ENCODE measurements at places on chromosomes 16 and 17.

GRCh38 chr16:72013389-72013788 is 4.8 kb downstream of the DHODH start:
- no peak for DNase-seq

DNA sequence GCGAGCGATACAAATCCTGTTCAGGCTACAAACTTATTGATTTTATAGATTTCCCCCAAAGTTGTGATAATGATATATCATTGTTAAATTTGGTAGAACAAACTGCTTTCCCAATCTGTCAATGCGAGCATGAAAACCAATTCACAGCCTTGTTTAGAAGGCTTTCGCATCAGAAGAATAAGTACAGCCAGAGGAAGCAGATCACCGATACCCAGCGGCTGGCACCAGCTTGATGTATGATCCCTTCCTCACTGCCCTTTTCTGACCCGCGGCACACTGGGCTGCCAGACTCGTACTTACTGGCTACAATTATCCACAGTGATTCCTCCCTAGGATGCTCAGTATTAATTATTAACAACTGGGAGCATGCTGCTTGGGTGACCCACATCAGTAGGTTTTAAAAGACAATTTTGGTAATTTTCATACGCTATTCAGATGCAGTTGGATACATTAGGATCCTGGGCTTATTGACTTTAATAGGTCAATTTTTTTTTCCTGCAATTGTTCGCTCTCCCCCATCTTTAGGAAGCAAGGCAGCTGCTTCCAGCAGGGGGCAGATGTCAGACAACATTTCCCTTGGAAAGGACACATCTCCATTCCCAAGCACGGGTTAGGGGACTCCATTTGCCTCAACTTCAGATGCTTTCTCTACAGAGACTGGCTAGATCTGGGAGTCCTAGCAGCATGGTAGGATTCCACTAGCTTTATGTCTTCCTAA is 582.7 kb upstream of the PSMD7 start:
- no peak for DNase-seq

- DNase-seq = peak; percentile 88
Observed at GRCh38 chr16:74896389-74897370, 88.2 kb downstream of the WDR59 start.

DNA sequence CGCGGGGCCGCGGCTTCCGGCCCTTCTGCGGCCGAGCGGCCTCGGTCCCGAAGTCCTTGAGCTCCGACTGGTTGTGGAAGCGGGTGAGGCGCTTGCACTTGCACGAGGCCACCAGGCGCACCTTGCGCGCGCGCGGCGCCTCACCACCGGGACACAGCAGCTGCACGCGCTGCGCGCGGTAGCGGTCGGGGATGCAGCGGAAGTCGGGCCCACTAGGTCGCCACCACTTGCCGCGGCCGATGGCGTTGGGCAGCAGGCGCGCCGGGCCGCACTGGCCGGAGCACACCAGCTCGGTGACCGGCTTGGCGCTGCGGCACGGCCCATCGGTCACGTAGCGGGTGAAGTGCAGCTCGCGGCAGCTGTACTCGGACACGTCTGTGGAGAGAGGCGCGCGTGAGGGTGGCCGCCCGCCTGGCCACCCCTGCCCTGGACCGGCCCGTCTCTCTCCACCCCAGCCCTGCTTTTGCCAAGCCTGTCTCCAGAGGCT is 3.2 kb downstream of the SOST start:
- no peak for DNase-seq
